ENCODE measurements at places on chromosomes 13 and 19.

DNA sequence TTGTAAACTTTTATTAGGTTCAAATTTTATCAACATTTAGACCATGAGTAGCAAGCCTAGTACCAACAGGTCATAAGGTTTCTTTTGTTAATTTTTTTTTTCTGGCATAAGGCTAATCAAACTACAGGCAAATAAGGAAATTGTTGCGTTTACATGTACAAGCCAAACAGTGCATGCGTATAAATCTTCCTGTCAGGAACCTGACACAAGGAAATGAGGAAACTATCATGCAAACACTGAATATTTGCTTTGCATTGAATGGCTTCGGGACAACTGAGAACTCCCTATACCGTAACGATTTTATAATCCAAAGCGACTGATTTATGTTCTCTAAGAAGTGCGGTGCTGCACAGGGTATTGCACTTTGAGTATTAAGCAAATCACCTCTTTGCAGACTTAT lies 133.0 kb upstream of the TRPC4 start:
- H3K27ac ChIP-seq: no peak overlapping the region
- no peaks in the 10 kb centered on the region for H3K4me1 ChIP-seq
- H3K4me3 ChIP-seq: no peak overlapping the region
- no peaks in the 10 kb centered on the region for H3K27me3 ChIP-seq

GRCh38 chr13:75071796-75072195 lies 410.2 kb downstream of the TBC1D4 start:
- no peak overlapping the region for H3K4me3 ChIP-seq
- H3K27ac ChIP-seq: no peak overlapping the region
- no peak for DNase-seq
- H3K27me3 ChIP-seq: peaks cover 7% of the 10 kb centered on the region
- H3K4me1 ChIP-seq: peaks cover 5% of the 10 kb centered on the region
- no peaks in the 10 kb centered on the region for H3K36me3 ChIP-seq

- H3K27me3 ChIP-seq: no peaks in the 10 kb centered on the region
- H3K27ac ChIP-seq: peak overlapping the region; percentile 82
- no peak overlapping the region for H3K4me3 ChIP-seq
- H3K36me3 ChIP-seq: no peaks in the 10 kb centered on the region
- DNase-seq: no peak
Observed at GRCh38 chr13:108859197-108860012, 230.0 kb downstream of the MYO16 start.

DNA sequence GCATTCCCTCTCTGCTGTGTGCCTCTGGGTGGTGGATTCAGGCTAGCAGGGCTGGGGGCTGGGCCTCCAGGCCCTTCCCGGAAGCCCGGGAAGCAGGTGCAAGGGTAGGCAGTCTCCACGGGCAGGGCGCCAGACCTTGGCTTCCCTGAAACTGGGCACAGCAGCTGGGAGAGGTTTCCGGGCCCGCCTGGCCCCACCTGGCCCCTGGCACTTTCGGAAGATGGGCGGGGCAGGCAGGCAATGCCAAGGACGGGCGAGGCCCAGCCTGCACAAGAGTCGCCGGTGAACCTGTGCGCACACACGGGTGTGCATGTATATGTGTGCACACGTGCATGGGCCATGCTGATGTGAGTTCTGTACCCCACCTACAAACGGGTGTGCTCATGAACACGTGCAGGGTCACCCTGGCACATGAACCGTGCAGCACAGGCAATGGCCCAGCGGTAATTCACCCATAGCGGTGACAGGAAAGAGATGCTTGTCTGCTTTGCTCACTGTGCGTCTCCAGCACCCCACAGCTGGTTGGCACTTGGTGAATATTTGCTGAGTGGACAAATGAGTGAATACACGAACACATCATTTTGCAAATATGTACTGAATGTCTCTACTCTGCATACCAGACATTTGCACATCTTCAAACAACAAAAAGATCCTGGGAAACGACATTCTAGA lies 15.3 kb downstream of the GADD45B start:
- H3K4me1 ChIP-seq: peaks cover 35% of the 10 kb centered on the region
- no peaks in the 10 kb centered on the region for H3K27me3 ChIP-seq
- peak overlapping the region; percentile 97 for H3K27ac ChIP-seq

- peak; percentile 61 for DNase-seq
- peaks cover 4% of the 10 kb centered on the region for H3K36me3 ChIP-seq
- peak overlapping the region; percentile 97 for H3K27ac ChIP-seq
- H3K4me1 ChIP-seq: peaks cover 17% of the 10 kb centered on the region
- peaks cover 28% of the 10 kb centered on the region for H3K27me3 ChIP-seq
Observed at GRCh38 chr19:11797491-11797890, 832 bp upstream of the ZNF491 start.

DNA sequence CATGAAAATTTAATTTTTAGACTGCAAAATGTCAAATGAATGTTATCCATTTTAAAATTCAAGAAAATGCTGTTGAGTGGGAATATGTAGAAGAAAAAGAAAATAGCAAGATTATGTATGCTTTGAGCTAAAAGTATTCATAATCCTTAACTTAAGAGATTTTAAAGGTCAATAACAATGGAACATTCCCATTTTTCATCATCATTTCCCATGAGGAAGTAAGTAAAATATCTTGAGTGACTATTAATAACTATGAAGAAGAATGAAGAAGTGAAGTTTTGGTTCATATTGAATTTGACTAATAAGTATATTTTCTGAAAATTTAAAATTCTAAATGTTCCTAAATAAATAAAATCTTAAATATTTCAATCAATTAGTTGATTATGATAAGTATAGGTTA lies 273.4 kb downstream of the DACH1 start:
- DNase-seq: no peak
- H3K36me3 ChIP-seq: peaks cover 10% of the 10 kb centered on the region
- H3K4me3 ChIP-seq: no peak overlapping the region
- peaks cover 8% of the 10 kb centered on the region for H3K4me1 ChIP-seq

GRCh38 chr13:110173247-110173818 lies 133.6 kb downstream of the COL4A1 start:
- H3K36me3 ChIP-seq: peaks cover 60% of the 10 kb centered on the region
- H3K4me3 ChIP-seq: no peak overlapping the region
- peaks cover 3% of the 10 kb centered on the region for H3K4me1 ChIP-seq
- DNase-seq: no peak
- H3K27me3 ChIP-seq: no peaks in the 10 kb centered on the region
- no peak overlapping the region for H3K27ac ChIP-seq

DNA sequence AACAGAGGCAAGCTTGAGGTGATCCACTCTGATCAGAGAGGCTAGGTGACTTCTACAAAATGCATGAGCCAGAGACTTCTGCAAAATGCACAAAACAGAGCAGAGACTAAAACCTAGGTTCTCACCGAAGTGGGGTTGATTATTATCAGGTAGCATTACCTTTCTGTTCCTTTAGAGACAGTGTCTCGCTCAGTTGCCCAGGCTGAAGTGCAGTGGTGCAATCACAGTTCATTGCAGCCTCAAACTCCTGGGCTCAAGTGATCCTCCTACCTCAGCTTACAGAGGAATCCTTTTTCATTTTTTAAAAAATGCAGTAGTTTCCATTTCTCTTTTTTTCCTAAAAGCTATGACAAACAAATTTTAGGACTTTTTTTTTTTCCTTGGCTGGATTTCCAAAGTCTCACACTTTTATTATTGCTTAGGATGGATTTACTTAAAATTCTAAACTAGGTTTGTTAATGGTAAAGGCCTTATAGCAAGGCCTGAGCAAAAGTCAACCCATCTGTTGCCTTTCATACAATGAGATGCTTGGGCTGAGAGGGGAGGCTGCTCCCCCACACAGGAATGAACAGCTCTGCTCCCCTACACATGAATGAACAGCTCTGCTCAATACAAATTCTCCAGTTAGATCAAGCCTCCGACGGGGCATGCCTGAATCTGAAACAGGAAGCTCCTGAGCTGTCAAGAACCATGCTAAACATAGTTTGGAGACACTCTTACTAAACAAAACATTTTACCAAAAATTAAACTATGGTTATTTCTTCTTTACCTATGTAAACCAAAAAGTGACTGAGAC lies 18.8 kb upstream of the TNFRSF19 start:
- H3K27ac ChIP-seq: peak overlapping the region; percentile 70
- no peaks in the 10 kb centered on the region for H3K27me3 ChIP-seq
- DNase-seq: no peak
- H3K4me1 ChIP-seq: peaks cover 18% of the 10 kb centered on the region

GRCh38 chr19:53982611-53983010 lies 8.8 kb upstream of the CACNG6 start:
- no peak for DNase-seq
- no peak overlapping the region for H3K4me3 ChIP-seq
- no peaks in the 10 kb centered on the region for H3K36me3 ChIP-seq
- peaks cover 22% of the 10 kb centered on the region for H3K27me3 ChIP-seq
- H3K27ac ChIP-seq: no peak overlapping the region

- no peaks in the 10 kb centered on the region for H3K36me3 ChIP-seq
- H3K27me3 ChIP-seq: no peaks in the 10 kb centered on the region
- peaks cover 18% of the 10 kb centered on the region for H3K4me1 ChIP-seq
- no peak overlapping the region for H3K27ac ChIP-seq
Observed at GRCh38 chr13:89748716-89749115, 1598.8 kb upstream of the MIR17HG start.

DNA sequence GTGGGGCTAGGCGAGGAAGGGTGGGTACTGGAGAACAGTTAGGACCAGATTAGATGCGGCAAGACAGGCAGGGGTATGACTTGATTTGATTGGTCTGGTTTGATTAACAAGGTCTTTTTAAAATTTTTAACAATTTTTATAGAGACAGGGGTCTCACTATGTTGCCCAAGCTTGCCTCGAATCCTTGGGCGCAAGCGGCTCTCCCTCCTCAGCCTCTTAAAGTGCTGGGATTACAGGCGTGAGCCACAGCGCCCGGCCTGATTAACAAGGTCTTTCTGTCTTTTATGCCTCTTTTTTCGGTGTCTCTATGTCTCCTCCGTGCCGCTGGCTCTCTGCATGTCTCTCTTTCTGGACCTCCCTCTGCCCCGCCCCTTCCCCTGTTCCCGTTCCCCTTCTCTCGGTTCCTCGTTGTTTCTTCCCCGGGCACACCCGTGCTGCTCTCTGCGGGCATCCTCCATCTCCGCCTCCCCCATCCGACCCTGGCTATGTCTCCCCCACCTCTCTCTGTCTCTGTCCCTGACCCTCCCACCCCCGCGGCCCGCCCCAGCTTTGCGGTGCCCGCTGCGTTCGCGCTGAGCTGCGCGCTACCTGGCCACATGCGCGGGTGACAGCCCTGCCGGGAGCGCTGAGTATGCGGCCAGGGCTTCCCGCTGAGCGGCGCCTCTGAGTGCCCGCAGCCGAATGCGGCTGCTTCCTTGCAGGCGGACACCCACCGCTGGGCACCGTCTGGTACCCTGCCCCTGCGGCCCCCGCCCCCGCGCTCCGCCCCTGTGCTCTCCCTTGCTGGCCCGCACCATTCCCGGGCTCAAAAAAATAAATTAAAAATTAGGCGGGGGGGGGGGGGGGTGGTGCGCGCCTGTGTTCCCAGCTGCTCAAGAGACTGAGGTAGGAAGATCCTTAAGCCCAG lies 8.1 kb upstream of the SDHAF1 start:
- H3K4me3 ChIP-seq: peak overlapping the region; percentile 72
- H3K36me3 ChIP-seq: no peaks in the 10 kb centered on the region

GRCh38 chr19:41734156-41734555 lies 21.2 kb upstream of the CEACAM6 start:
- H3K4me3 ChIP-seq: no peak overlapping the region
- no peak overlapping the region for H3K27ac ChIP-seq
- peaks cover 2% of the 10 kb centered on the region for H3K36me3 ChIP-seq
- no peaks in the 10 kb centered on the region for H3K27me3 ChIP-seq
- DNase-seq: no peak

All from mesothelial cell of epicardium (in vitro differentiated cells).